ENCODE measurements at places on chromosomes 7 and 10.
A peak's percentile ranks its signal among the peaks of the same experiment; 100 is the strongest.

- no peak for DNase-seq
Observed at GRCh38 chr7:10708447-10708846, 265.2 kb upstream of the PHF14 start.

DNA sequence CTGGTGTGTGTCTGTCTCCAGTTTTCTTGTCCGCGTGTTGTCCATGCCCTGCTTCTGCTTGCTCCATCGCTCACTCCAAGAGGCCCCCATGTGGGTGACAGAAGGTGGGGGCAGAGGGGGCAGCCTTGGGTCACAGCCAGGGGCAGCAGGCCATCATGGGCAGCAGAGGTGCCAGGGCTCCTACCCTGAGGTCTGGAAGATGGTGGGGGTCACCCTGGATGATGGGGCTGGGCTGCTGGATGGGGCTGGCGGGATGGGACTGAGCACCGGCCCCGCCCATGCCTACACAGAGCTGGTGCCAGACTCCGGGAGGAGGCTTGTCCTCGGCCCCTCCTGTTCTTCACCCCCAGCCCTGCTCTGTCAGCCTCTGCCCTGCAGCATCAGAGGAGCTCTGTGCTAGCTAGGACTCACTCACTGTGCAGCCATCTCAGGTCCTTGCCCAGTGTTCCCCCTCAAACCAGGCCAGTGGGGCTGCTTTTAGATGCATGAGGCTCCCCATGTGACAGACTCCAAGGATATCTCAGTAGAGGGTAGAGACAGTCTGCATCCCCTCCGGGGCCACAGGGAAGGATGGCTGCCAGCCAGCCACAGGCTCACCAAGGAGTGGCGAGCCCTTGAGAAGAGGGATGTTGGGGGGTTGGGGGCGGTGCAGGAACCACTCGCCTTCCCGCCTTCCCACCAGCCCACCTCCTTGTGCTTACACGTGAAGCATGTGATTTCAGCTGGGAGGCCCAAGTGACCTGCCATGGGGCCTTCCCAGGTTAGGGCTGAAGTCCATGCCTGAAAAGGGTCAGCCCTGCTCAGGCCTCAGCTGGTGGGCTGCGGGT is 35.5 kb upstream of the PPIF start:
- DNase-seq: no peak

DNA sequence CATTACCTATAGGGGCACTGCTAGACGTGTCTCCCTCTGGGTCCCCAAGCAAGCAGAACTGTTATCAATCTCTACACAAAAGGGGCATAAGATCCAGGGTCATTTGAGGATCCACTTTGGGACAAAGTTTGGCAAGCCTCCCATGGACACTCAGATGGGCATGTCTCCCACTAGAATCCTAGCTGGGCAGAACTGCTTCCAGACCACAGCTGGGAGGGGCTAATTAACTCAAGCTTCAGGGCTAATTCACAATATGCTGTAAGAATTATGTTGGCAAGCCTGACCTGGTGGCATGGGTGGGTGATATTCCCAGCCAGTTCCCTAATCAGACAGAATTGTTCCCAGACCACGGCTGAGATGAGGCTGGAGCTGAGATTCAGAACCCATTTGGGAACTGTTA is 738.4 kb upstream of the FZD8 start:
- no peak for DNase-seq

DNA sequence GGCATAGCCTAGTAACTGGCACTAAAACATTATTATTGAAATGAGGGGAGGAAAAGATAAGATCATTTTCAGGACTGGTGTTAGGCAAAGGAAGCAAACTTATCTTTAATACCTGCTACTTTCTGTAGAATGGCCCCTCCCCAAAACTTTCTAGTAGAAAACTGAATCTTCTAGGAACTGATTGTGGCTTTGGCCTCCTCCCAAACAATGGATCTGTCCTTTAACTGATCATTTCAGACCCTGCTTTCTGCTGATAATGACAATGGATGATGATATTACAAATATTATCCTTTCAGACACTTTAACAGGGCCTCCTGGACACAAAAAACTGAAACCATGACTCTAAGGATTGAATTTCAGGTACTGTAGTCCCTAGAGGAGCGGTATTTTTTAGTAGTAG is 55.1 kb downstream of the EZH2 start:
- DNase-seq: no peak

GRCh38 chr10:10891124-10892082 is 126.3 kb upstream of the CELF2 start:
- no peak for DNase-seq

DNA sequence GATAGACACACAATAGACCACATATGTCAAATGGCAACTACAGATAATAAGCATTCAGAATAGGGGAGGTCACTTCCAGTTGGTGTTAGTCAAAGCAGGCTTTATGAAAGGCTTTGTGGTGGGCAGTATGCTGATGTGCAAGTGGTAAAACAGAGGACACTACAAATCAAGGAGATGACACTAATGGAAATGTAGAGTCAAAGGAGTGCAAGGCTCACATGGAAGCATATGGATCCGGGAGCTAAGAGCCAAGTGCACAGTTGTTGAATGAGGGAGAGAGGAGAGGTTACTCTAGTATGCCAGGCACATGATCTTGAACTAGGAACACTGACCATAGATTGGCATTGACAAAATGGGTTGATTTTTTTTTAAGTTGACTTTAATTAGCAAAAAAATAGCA is 62.7 kb downstream of the GRM3 start:
- no peak for DNase-seq

- no peak for DNase-seq
Observed at GRCh38 chr7:131546583-131547141, 9.8 kb downstream of the PODXL start.

- no peak for DNase-seq
Observed at GRCh38 chr7:146116521-146117222, at the start of gene CNTNAP2. TSS of gene CNTNAP2 (plus strand) at chr7:146116801. CDS start at chr7:146116877, 76 bp downstream.

DNA sequence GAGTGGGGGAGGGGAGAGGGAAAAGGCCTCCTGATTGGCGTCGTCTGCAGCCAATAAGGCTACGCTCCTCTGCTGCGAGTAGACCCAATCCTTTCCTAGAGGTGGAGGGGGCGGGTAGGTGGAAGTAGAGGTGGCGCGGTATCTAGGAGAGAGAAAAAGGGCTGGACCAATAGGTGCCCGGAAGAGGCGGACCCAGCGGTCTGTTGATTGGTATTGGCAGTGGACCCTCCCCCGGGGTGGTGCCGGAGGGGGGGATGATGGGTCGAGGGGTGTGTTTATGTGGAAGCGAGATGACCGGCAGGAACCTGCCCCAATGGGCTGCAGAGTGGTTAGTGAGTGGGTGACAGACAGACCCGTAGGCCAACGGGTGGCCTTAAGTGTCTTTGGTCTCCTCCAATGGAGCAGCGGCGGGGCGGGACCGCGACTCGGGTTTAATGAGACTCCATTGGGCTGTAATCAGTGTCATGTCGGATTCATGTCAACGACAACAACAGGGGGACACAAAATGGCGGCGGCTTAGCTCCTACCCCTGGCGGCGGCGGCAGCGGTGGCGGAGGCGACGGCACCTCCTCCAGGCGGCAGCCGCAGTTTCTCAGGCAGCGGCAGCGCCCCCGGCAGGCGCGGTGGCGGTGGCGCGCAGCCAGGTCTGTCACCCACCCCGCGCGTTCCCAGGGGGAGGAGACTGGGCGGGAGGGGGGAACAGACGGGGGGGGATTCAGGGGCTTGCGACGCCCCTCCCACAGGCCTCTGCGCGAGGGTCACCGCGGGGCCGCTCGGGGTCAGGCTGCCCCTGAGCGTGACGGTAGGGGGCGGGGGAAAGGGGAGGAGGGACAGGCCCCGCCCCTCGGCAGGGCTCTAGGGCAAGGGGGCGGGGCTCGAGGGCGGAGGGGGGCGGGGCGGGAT is at the start of gene KAT6B:
KAT6B (plus strand) TSS at position 459 of the 903 bp plus-strand sequence. CDS start 16,258 bp downstream, outside the sequence.
- DNase-seq: peak; percentile 100

DNA sequence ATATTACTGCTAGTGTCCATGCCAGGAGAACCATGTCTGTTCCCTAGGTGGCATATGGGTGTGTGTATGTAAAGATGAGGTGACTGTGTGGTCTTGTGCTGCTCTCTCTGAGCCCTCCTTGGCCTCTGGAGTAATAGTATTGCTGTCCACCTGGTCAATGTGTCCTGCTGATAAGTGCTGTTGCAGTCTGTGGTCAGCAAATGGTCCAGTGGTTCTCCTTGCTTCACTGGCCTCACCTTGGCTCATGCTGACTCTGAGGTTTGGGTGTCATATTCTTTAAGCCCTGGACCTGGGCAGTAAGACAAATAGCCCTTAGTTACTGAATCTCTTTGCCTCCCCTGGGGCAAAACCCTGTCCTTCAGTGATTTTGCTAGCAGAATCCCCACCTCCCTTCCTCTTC is 56.8 kb downstream of the TPST1 start:
- DNase-seq: no peak

- DNase-seq: no peak
Observed at GRCh38 chr10:103278862-103279298, 1.9 kb downstream of the INA start.

- DNase-seq: no peak
Observed at GRCh38 chr10:55168343-55168742, 367.3 kb upstream of the PCDH15 start.

DNA sequence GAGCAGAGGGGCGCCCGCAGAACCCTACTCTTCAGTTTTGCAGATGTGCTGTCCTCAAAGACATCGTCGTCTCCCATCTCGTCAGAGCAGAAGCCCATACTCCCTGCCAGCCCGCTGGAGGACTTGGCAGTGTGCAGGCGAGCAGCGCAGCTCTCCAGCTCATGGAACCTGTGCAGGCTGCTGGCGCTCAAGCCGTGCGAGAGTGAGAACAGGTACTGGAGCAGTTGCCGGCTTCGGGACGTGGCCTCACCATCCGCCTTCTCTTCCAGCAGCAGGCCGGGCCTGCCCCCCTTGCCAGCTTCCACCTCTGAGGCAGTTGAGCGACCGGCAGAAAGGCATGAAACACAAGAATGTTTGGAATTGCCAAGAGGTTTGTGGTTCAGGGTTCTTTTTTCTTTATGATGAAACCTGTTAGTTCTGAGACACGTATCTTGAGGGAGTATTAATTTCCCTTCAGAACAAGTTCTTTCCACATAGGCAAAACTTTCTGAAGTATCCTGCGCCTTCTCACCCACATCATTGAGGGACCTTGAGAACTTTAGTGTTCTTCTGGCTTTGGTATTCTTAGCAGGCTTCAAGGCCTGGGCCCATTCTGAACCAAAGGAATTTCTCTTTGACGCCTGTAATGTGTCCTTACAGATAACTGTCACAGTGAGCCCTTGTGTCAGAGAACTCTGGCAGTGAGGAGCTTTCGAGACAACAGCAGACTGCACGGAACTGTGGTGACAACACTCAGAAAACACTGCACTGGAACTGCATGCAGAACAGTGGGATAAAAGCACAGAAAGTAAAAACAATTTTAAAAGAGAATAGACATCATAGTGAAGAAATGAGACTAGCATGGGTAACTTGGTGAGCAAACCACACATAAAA is 89.5 kb downstream of the ALOX5 start:
- DNase-seq: no peak

All from omental fat pad (tissue), 4 donors.